ENCODE measurements at places on chromosomes 7 and 10.

GRCh38 chr7:111892588-111892987 is 313.6 kb downstream of the DOCK4 start:
- DNase-seq: no peak

- no peak for DNase-seq
Observed at GRCh38 chr10:11959966-11960365, 82.6 kb downstream of the UPF2 start.

DNA sequence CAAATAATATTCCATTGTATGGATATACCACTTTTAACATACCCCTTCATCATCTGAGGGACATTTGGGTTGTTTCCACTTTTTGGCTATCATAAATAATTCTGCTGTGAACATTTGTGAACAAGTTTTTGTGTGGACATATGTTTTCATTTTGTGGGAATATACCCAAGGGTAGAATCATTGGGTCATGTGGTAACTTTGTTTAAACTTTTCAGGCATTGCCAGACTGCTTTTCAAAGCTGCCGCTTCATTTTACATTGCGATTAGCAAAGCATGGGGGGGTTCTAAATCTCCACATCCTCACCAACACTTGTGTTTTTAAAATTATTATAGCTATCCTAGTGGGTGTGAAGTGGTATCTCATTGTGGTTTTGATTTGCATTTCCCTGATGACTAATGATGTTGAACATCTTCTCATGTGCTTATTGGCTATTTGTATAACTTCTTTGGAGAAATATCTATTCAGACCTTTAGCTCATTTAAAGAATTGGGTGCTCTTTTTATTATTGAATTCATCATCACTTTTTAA is 8.4 kb upstream of the HHEX start:
- DNase-seq: no peak

DNA sequence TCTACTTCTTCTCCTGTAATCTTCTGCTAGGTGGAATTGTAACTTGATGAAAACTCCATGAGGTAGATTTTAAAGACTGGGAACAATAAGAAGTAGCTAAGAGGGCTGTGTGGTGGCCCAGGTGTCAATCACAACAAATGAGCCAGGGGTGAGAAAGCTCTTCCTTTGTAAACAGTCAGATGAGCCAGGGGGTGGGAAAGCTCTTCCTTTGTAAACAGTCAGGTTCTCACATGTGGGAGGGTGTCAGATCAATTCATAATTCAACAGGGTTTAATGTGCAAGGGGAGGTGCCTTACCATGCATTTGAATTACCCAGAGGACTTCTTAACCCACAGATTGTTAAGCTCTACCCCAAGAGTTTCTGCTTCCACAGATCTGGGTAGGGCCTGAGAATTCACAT is 312.4 kb upstream of the AUTS2 start:
- DNase-seq: no peak

GRCh38 chr7:112452102-112452888 is 2.0 kb downstream of the IFRD1 start:
- DNase-seq: no peak

DNA sequence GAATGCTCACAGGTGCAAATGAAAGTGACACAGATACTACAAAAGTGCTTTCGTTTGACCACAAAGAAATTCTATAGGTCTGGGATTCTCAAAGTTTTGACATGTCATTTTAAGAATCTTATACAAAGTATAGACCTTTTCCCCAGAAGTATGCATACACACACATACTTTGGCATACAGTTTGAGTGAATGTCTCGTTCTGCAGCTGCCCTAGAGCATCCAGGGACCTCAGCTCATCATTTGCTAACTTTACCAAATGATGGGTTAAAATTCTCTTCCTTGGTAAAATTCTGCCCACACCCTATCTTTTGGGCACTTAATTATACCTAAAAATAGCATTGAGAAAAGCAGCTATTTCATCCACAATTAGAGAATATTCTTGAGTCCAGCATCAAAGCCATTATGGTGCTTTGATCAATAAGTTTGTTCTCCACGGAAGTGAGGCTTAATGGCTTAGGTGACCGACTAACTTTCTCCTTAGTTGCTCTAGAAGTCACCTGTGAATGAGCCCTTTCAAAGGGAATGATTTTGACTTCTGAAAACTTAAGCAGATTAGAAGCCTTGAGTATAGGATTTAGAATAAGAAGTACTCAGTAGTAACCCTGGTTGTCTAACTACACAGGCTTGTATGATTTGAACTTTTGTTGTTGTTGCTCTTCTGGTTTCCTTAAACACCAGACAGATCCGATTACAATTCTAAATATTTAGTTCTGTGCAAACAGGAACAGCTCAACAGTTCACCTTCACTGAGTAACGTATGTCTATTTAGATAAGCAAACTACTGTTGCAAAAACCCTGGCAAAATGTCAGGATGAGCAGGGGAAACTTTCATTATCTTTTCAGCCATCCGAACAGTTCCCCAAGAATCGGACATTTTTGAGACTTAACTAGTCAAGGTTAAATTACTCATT is 70.6 kb downstream of the CNNM2 start:
- peak; percentile 30 for DNase-seq

DNA sequence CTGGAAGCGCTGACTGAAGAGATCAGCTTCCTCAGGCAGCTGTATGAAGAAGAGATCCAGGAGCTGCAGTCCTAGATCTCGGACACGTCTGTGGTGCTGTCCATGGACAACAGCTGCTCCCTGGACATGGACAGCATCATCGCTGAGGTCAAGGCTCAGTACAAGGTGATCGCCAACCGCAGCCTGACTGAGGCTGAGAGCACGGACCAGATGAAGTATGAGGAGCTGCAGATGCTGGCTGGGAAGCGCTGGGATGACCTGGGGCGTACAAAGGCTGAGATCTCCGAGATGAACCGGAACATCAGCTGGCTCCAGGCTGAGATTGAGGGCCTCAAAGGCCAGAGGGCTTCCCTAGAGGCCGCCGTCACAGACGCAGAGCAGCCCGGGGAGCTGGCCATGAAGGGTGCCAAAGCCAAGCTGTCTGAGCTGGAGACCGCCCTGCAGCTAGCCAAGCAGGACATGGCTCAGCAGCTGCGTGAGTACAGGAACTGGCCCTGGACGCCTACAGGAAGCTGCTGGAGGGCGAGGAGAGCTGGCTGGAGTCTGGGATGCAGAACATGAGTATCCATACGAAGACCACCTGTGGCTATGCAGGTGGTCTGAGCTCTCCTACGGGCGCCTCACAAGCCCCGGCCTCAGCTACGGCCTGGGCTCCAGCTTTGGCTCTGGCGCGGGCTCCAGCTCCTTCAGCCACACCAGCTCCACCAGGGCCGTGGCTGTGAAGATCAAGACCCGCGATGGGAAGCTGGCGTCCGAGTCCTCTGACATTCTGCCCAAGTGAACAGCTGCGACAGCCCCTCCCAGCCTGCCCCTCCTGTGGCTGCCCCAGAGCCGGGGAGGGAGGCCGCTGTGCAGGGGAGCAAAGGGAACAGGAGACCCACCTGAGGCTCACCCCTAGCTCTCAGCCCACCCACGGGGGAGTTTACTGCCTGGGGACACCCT is 24.9 kb upstream of the AMPH start:
- no peak for DNase-seq

- DNase-seq: no peak
Observed at GRCh38 chr7:30906014-30906413, 5.6 kb upstream of the AQP1 start.

GRCh38 chr7:101813402-101814019 is 3.9 kb upstream of the CUX1 start:
- DNase-seq: no peak

DNA sequence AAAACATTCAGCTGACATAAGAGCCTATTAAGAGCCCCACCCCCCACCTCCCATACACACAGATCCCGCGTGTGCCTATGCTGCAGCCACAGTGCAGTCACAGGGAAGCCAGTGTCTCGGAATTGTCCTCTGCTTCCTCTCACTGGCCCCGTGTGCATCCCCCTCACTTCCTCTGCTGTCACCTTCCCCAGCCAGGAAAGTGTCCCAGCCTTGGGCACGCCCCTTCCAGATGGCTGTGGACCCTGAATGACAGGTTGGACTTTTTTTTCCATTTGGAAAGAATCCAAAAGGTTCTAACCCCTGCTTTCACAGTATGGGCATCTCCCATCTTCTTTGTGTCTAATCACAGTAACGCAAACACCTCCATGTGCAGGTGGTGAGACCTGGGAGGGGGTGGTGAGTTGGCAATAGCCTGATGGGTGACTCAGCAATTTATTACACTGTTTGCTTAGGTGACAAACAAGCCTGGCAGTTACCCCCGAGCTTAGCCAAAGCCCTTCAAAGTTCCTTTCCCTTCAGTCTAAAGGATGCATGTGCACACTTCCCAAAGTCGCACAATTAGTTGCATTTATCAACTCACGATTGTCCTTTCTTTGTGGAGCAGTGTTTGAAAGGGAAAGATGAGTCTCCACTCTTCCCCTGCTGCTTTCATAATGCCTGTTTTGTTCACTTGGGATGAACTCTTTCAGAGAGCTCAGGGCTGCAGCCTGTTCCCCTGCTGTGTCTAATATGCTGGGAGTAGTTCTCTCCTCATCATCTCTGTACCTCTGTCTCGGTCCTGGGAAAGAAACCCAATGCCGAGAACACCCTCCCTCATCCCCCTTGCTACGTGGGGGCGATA is 67.5 kb upstream of the EFCAB10 start:
- DNase-seq: no peak

- no peak for DNase-seq
Observed at GRCh38 chr10:58488921-58489320, 23.8 kb upstream of the BICC1 start.

DNA sequence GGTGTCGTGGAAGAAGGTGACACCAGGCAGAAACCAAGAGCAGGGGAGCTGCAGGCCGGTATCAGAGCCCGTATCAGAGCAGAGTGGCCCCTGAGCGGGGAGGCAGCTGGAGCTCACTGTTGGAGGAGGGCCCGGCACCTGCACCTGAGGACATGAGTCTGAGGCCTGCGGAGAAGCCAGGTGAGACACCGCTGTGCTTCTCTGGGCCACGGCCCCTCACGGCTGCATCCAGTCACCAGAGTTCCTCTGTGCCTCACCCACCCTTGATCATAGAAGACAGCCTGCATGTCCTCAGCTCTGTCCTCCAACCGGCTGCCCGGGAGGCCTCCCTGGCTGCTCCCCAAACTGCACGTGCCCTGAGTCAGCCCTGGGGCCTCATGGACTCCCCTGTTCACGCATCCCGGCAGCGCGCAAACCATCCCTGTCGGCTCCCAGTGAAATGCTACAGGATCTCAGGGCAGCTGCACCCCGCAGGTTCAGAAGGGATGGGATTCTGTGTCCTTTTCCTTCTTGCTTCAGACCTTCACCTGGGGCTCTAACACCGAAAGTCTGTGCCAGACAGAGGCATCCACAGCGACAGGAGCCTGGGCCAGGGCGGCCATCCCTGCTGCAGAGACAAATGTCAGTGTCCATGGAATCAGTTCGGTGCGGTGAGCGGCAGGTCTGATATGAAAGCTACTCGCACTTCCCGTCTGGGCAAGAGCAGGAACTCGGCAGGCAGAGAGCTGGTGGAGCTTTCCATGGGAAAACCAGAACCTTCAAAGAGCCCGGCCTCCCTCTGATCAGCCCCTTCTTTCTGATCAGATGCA is 111.9 kb upstream of the FAM20C start:
- DNase-seq: no peak

- DNase-seq: no peak
Observed at GRCh38 chr7:21327422-21328409, 100.2 kb upstream of the SP4 start.

GRCh38 chr7:142300689-142301088 is 42.8 kb upstream of the PRSS58 start:
- DNase-seq: no peak

- DNase-seq: no peak
Observed at GRCh38 chr10:121610798-121611323, 12.6 kb upstream of the FGFR2 start.

DNA sequence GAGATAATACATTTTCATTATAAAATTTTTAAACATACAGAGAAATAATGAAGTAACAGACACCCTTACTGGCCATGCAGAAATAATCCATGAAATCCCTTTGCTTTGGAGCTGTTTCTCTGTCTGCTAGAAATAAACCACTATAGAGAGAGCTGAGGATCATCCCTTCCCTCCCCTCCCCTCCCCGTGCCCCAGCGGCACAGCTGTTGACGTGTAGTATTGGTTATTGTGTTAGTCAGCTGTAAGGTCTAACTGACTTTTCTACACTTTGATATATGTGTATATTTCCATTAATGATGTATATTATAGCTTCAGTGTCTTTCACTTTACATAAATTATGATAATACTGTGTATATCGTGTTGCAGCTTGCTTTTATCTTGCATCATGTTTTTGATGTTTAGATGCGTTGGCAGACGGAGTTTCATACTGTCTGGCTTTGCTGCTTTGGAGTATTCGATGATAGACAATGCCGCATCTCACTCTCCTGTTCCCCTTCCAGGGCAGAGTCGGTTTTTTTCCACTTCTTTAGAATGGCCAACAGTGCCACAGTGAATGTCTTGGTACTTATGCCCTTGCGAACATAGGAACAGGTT is 27.4 kb upstream of the GRID1 start:
- no peak for DNase-seq

Measured in HTR-8/SVneo (cell line).